ENCODE measurements at places on chromosomes 6 and 20.

- no peak for DNase-seq
Observed at GRCh38 chr6:139758209-139758611, 383.8 kb upstream of the CITED2 start.

DNA sequence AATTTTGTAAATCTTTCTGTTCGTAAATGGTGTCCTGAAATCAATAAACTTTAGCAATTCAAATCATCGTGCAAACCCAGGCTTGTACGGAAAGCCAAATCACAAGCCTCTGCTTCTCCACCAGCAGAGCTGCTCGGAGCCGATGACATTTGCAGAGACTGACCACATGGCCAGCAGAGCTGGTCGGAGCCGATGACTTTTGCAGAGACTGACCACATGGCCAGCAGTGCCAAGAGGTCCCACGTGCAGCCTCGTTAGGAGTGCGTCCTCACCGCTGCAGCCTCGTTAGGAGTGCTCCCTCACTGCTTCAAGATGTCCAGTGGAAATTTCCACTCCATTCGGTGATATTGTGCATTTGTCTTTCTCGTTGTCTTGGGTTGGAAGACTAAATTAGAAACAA, 28.5 kb downstream of the SMOC2 start:
- no peak for DNase-seq

- no peak for DNase-seq
Observed at GRCh38 chr6:110430236-110430635, 14.9 kb upstream of the DDO start.

- DNase-seq = no peak
Observed at GRCh38 chr20:46303176-46303956, 4.9 kb downstream of the CDH22 start.

DNA sequence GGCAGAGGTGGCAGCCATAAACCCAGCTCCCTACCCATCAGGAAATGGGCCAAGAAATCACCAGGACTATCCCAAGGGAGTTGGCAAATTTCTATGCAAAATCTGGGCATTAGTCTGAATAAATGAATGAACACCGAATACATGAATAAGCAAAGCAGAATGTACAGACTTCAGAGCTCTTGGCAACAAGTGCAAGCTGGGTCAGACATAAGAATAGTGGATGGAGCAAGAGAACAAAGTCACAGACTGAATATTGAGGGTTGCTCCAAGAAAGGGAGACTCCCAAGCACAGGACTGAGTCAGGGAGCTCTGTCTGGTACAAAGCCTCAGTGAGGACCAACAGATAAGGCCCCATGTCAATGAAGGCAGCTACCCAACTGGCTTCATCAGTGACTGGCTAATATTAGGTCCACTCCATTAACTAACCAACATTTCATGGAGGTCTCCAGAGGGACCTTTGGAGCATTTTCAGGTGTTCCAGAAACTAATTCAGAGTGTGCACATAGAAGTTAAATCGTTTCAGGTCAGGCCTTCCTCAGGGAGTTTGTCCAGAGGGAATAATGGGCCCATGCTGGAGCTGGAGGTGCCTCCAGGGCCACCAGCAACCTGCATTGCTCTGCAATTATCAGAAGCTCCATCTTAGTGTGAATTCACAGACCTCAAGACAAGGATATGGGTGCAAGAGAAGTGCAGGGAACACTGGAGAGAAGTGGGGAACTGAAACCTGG, 191.5 kb upstream of the RALGAPA2 start:
- no peak for DNase-seq
